SK-N-MC (cell line): ENCODE measurements at places on chromosomes 7 and 10.

DNA sequence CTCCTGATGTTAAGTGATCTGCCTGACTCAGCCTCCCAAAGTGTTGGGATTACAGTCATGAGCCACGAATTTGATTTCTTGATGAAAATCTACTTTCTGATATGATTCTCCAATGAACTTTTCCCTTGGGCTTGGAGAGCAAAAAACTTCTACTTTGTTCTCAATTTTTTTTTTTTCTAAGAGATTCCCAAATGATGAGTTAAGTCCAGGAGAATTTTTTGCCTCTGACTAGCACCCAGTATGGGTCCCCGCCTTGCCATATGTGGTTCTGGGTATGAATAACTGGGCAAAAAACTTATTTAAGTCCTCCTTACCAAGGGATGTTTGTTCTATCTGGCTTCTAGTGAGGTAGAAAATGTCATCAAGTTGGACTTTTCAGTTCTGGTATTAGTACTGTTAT lies 147.9 kb upstream of the LYZL1 start:
- DNase-seq: no peak

- peak; percentile 20 for DNase-seq
These were observed 84.0 kb upstream of the TMEM248 start for GRCh38 chr7:66837007-66837406.

DNA sequence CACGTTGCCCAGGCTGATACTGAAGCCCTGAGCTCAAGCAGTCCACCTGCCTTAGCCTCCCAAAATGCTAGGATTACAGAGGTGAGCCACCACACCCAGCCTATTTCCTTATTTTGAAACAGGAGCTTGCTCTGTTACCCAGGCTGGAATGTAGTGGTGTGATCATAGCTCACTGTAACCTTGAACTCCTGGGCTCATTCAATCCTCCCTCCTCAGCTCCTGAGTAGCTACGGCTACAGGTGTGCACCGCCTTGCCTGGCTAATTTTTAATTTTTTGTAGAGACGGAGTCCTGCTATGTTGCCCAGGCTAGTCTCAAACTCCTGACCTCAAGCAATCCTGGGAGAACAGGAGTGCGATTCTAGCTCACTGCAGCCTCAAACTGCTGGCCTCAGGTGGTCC lies 11.7 kb downstream of the MRLN start:
- DNase-seq: no peak

DNA sequence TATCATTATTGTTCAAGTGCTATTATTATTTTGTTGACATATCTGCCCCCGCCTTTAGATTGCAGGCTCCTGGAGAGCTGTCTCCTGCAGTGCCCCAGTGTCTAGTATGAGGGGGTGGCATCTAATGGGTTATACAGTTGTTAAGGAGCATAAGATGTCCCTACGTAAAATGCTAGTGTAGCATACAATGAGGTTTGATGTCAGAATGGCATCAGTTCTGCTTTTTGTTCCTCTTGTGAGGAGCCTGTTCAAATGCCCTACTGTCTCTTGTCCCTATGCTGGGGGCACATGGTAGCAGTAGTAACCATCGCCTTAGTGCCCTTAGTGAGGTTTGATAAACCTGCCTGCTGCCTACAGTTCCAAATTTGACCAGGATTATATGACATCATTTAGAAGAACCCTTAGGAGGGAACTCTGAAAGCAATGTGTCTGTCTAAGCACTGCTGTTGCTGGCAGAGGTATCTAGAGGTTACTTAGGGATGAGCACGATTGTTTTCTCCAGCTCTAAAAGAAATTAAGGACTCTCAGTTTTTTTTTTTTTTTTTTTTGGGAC lies 9.7 kb downstream of the CREM start:
- DNase-seq: no peak

GRCh38 chr7:39950473-39951225 lies 593 bp downstream of the CDK13 start:
- no peak for DNase-seq

DNA sequence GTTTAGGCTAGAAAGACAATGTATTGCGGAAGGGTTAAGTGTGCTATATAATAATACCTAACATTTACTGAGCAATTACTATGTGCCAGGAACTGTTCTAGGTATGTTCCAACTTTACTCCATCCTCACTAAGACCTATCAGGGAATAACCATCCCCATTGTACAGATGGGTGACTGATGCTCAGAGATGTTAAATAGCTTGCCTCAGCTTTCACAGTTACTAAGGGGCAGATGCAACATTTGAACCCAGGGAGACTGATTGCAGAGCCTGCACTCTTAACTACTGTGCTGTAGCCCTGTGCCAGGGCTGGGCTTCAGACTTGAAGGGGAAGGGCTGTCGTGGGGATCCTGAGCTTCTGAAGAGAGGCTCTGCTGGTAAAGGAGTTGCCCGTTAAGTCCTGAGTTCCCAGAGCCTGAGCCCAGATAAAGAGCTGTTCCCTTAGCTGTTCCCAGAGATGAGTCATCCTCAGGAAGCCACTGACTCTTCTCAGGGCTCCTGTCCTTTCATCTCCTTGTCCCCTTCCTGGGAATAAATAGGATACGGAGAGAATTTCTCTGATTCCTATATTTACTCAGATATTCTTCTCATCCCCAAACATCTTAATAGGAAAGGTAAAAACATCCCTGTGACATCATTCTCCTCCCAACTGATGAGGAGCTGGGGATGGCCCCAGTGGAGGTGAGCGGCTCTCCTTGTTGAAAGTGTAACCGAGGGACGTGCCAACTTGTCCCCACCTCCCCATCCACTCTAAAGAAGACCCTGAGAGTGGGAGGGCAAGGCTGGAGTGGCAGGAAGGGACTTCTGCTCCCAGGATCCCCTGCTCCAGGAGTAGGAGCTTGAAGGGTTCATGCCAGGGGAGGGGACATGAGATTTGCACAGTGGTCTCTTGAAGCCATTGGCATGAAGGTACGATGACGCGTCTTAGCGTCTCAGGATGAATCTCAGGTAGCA lies 28.0 kb upstream of the HABP2 start:
- DNase-seq: no peak

DNA sequence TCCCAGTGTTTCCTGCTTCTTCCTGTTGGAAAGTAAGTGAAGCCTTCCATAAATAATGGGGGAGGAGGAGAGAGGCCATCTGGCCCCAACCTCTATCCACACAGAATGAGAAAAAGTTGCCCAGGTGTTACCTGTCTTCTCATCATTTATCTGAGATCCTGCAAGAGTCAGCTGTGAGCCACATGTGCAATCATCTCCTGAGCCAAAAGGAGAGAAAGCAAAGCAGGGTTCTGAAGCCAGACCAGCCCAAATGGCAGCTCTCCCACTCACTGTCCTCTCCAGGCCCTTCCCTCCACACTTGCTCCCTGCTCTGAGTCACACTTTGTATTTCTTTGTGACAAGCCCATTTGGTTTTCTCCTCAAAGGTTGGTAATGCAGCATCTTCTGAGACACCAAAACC lies 65.9 kb downstream of the FAM204A start:
- DNase-seq: no peak

DNA sequence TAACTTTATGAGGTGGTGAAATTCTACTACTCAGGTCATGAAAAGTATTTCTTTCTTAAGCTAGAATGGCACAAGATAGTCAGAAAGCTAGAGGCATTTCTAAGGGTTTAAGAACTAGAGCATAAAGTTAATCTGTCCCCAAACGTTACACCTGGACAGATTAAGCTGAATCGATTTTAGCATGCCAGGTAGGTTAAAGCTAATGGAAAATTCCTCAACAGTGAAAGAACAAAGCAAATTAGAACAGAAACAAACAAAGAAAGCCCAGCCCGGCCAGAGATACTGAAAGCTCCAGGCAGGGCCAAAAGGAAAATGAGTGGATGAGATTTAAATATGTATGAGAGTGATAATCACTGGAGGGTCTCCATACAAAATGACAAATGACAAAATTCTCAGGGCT lies 293.8 kb downstream of the CALN1 start:
- DNase-seq: no peak

- no peak for DNase-seq
These were observed 181.4 kb downstream of the JCAD start for GRCh38 chr10:29877793-29878491.

GRCh38 chr10:72069751-72070526 lies 18.4 kb downstream of the SPOCK2 start:
- DNase-seq: no peak
